Head of caudate nucleus (tissue), 42 donors: ENCODE measurements at places on chromosomes 12 and 14.

DNA sequence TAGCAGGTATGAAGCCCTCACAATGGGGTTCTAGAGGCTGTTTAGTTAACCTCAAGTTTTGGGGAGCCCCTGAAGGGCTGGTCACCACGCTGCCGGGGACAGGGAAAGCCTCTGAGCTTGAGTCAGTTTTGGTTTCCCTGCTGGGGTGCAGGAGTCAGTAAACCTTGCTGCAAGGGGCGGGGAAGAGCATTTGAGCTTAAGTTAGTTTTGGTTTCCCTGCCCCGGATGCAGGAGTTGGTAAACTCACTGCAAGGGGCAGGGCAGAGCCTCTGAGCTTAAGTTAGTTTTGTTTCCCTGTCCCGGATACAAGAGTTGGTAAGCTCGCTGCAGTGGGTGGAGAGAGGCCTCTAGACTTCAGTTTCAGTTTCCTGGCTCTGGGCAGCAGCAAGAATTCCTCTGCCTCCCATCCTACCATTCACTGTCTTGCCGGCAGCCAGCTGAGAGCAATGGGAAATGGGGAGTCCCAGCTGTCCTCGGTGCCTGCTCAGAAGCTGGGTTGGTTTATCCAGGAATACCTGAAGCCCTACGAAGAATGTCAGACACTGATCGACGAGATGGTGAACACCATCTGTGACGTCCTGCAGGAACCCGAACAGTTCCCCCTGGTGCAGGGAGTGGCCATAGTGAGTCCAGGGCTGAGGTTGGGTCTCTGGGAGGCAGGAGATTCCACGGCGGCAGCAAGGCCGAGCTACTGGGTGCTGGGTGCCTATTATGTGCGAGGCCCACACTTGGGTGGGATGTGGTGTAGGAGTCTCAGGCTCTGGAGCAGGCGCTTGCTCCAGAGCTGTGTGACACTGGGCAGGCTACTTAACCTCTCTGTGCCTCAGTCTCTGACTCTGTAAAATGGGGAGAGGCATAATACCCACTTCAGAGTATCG is at the start of gene OAS2:
Gene OAS2 (plus strand): TSS at position 357 of the 878 bp plus-strand sequence. CDS start 90 bp downstream, at position 447.
- no peak for DNase-seq

DNA sequence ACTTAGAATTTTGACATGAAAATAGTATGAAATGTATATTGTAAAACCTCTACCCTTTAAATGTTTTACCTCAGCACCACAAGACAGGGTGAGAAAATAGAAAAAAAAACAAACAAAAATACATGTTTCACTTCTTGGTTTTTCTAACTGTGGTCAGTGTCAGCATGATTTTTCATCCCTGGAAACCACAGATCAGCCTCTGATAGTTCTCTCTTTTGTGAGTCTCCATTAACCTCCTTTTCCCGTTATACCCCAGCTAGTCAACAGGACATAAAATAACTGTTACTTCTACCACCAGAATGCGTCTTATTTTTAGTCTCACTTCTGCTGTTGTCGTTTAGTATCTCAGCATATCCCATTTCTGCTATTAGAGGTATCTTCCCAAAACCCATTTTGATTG is 48.3 kb upstream of the KCNMB4 start:
- DNase-seq, result no peak

DNA sequence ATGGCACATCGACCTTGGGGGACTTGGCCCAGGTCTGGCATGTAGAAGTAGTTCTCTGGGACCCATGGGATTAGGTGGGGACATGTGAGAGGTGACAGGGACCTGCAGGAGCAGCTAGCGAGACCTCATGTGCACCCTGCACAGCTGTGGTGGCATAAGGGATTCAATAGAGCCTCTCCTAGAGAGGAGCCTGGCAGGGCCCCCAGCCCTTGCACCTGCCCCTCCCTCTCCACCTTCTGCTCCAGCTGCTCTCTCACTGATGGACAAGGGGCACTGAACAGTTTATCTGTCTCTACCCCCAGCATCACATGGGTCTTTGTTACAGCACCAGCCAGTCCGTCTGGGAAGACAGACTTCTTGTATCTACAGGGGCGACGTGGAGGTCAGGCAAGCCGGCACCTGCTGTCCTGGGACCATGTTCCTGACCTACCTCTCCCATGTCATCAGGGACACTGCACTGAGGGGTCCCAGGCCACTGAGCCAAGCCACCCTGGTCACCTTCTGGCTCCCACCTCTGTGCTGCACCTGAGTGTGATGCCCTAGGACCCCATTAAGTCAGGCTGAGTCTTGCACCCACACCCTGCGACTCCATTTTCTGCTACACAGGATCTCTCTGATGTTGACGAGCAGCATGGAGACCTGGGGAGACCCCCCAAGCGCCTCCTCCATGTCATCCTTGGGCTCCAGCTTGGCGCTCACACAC is 32.6 kb downstream of the DDX11 start:
- no peak for DNase-seq

DNA sequence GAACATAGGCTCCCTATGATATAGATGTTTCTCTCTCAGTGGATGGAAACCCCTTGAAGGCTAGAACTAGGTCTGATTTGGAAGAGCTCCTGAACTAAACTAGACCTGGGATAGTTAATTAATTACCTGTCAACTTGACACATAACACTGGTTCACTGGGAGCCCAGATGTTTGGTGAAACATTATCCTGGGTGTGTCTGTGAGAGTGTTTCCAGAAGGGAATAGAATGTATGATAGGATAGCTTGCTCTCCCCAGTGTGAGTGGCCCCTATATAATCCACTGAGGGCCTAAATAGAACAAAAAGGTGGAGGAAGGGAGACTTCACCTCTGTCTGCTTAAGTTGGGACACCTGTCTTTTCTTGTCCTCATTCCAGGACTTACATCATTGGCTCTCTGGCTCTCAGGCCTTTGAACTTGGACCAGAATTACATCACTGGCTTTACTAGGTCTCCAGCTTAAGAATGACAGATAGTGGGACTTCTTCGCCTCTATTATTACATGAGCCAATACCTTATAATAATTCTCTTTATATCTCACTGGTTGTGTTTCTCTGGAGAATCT is 194.1 kb downstream of the KTN1 start:
- no peak for DNase-seq

DNA sequence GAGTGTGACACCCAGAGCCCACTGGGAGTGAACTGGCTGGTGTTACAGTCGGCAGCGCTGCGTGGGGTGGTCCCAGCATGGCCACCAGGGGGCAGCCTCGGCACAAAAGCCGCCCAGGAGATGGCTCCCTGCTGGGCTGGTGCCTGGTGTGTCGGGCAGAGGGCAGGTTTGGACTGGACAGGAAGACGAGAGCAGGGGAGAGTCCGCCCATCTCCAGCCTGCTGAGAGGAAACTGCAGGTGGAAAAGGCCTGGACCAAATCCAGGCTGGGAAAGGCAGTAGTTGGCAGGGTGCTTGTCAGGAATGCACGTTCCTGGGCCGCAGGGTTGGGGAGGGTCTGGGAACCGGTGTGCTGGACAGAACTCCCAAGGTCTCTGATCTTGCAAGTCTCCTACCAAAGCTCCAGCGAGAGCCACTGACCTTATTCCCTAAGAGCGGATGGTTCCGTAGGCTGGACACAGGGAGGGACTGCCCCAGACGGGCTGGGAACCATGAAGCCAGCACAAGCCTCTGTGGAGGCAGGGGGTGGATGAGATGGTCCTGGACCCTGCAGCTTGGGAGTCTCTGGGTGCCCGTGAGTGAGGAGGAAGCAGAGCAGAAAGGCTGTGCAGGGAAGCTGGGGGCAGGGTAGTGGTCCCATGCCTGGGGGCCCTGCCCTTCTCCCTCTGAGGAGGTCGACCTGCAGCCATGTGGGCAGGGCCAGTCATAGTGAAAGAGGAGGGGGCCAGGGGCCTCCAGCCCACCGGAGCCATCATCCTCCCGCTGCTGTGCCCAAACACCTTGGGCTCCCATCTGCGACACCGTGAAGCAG is 1.8 kb downstream of the AHNAK2 start:
- peak; percentile 69 for DNase-seq

DNA sequence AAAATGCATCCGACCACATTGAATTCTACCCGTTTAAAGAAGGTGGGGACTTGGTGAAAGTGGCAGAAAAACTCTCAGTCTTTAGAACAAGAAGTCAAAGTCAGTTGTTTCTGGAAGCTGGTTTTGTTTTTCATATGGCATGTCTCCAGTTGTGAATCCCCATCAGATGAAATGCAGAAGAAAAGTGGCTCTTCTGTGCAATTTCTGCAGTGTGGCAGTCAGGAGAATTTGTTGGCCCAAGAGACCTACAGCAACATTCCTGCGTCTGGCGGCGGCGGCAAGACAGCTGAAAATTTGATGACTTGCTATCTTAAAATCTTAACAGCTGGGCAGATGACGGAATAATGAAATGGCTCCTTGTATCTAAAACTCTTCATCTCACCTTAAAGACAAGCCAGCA is 201.5 kb downstream of the FOXN3 start:
- DNase-seq, result no peak

GRCh38 chr14:62420847-62421246 is 624.4 kb downstream of the KCNH5 start:
- no peak for DNase-seq

DNA sequence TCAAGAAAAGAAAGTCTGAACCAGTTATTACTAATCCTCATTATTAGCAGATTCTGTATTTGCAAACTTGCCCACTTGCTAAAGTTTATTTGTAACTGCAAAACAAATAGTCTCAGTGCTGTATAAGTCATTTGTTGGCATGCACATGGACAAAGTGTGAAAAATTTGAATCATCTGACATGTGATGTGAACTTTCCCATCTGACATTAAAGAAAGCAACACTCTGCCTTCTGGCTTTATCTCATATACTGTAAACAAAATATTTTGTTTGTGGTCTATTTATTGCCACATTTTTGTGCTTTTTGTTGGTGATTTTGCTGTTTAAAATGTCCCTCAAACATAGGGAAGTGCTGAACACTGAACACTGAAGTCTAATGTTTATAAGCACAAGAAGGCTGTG is 513.8 kb downstream of the RPL10L start:
- no peak for DNase-seq

GRCh38 chr12:108981835-108982234 is 39.0 kb downstream of the SVOP start:
- no peak for DNase-seq

DNA sequence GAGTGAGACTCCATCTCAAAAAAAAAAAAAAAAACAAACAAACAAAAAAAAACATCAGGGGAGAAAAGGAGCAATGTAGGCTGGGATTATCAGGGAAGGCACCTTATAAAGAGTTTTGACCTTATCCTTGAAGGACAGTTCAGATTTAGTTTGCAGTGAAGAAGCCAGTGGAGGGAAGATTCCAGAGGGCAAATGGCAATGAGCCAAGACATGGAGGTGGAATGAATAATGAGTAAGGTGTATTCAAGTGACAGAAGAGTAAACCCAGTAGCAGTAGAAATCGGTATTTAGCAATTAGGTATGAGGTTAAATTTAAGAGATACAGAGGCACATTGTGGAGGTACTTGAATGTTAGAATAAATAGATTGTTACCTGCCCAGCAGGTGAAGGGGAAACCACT is 2.2 kb upstream of the DUSP16 start:
- no peak for DNase-seq

DNA sequence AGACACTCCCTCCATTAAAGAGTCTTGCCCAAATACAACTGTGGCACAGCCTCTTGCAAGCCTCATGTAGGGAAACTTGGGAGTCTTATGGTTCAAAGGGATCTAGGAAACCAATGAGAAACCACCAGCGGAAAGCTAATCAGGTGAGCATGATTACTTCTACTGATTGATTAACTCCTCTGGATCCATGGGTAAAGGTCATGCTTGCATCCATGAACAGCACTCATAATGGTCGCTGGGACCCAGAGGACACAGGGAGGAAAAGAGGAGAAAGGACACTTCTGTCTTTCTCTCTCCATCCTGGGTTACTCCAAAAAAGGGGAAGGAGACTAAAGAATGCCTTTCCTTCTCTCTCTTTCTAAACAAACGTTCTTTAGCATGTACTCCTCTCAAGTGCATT is 1397.2 kb downstream of the LRFN5 start:
- DNase-seq, result no peak

- peak; percentile 54 for DNase-seq
Measured at GRCh38 chr12:13000925-13001774, 1.1 kb upstream of the HEBP1 start.

- no peak for DNase-seq
Measured at GRCh38 chr14:101078892-101079221, 175.3 kb upstream of the RTL1 start.

GRCh38 chr12:100208834-100209233 is 8.2 kb downstream of the ACTR6 start:
- no peak for DNase-seq

DNA sequence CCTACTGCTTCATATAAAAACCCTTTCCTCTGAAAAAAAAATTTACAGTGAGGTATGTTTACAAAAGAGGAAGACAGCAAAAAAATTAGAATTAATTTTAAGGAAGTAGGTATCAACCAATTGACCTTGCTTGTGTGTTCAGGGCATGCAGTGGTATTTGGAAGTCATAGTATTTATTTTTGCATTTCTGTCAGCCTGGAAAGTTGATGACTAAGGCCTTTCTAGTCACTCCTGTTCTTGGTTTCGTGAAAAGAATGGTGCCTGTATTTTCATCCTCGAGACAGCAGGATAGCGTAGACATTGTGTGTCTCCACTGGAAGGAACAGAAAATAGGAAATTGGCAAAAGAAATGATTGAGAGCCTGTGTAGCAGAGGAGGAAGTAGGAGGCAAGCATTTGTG is 24.5 kb downstream of the SLC16A7 start:
- no peak for DNase-seq

DNA sequence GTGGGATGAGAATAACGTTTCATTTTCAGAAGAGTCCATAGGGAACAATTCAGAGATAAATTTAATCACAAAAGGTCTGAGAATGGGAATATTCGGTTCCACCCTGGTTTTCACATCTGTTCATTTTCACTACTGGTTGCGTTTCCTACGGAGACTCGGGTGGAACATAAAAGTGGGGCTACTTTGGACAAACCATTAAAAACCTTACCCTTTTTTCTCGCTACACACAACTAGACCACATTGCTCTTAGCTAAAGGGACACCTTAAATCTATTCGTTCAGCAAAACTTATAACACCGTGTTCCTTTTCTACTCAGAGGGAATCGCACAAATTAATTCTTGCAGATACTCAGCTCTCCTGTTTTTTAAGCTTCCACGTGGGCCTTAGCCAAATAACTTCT is 1.0 kb upstream of the SUDS3 start:
- DNase-seq, result no peak

GRCh38 chr14:39469094-39469710 is 37.0 kb upstream of the FBXO33 start:
- peak; percentile 16 for DNase-seq

DNA sequence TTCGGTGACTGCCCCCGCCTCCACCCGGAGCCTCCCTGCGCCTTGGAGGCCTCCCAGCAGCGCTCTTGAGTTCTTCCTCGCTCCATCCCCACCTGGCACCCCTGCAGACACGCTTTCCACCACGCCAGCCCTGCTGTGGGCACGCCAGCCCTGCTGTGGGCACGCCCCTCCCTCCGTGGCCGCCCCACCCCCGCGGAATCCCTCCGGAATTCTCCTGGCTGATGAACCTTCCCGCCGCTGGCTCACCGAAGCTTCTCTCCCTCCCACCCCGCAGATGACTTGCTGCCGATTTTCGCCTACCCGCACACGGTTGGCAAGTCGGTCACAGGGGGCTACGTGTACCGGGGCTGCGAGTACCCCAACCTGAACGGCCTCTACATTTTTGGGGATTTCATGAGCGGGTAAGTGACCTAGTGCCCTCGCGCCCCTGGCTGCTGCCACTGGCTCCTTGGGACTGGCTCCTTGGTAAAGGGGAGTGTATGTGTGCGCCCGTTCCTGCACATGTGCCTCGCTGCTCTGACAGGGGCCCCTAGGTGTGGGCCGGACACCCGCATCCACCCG is 15.2 kb downstream of the HHIPL1 start:
- DNase-seq, result no peak
